HCEC 1CT (cell line): ENCODE measurements at places on chromosomes 16 and 17.
A peak's percentile ranks its signal among the peaks of the same experiment; 100 is the strongest.

DNA sequence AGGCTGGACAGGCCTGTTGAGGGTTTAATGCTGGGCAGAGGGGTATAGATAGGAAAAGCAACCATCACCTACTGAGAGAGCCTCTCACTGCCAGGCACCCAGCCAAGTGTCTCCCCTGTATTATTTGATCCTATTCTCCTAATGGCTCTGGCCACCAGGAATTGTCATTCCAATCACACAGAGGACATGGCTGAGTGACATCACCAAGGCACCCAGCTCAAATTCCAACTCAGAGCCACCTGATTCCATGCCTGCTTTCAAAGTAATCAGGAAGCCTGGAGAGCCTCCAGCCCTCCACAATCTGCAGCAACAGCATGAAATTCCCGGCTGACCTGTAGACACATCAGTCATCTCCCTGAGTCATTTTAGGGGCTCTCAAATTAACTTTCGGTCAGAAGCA lies 368.9 kb upstream of the C16orf82 start:
- DNase-seq = no peak

DNA sequence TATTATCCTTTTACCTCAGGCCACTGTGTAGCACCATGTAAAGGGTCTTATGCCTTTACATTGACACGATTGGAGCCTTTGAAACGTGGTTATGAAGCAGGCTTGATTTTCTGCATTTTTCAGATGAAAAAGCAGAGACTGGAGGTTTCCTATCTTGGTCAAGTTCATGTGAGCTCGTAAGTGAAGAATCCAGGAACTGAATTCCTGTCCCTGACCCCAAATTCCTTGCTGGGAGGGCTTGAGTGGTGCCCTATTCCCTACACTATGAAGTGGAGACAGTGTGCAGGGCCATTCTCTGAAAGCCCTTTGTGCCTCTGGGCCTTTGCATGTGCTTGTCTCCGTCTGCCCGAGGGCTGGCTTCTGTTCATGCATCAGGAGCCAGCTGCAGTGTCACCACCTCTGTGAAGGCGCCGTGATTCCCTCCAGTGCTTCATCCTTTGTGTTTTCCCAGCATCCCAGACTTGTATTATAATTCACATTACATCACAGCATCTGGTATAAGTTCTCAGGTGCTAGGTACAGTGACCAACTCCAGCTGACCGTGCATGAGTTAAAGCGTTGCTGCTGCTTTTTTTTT lies 181.1 kb downstream of the SNX29 start:
- peak; percentile 67 for DNase-seq

- DNase-seq = no peak
These were observed 74.1 kb downstream of the SOCS1 start for GRCh38 chr16:11181899-11182279.

DNA sequence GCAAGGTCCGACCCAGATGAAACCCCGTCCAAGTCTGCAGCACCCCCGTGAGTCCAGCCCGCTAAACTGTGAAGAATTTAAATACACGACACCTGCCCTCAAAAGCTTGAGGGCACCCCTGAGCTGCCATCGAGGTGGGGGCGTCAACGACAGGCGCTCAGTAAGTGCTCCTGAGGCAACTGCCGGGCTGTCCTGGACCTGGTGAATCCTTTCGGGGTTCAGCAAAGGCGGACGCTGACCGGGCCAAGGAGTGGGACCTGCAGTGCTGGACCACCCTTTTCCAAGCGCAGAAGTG lies 512 bp upstream of the ENDOV start:
- no peak for DNase-seq

DNA sequence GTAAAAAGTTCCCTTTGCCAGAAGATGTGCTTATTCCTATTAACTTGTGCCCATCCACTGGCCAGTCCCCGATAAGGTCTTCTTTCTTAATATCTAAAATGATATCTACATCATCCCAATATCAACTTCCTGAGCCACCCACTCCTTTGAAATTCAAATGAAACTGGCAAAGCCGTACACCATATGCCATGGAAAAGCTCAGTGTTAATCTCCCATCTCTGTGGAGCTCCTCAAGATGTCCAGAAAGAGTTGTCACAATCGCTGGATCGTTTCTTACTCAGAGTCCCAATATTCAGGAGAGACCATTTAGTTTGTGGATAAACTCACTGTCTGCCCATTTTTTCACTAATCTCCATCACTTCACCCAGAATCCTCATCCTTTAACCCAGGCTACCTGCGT lies 420.7 kb downstream of the NPIPA8 start:
- DNase-seq = no peak

GRCh38 chr17:6041246-6041645 lies 28.9 kb upstream of the WSCD1 start:
- no peak for DNase-seq

DNA sequence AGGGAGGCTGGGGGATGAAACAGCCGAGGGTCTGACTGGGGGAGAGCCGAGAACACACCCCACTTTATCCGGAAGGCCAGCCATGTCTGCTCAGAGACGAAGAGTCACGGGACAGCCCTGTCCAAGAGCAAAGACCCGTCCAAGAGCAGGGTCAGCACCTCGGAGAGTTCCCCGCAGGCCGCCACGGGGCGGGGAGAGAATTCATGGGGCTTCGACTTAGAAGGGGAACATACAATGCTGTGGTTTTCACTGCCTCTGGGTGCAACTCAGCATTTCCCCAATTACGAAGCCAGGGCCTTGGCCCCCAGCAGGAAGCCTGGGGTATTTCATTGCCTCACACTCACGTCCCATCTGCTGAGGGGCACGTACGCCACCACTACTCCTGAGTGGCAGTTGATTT lies 59.3 kb downstream of the JPH3 start:
- DNase-seq = peak; percentile 12

DNA sequence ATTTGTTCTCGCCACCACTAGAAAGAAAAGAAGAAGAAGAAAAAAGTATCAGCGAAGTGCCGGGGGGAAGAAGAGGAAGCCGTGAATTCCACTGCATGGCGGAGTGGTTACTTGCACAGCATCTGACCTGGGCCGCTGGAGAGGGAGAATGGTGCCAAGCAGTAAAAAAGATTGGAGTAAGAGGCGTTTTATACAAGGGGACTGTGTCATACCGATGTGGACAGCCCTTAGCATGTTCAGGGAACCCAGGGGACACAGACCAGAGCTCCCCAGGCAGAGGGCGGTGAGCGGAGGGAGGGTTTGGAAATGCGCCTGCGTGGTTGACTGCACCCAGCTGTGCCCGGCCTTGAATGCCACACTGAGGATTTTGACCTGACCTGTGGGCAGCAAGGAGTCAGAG lies 52.8 kb downstream of the PLXDC1 start:
- no peak for DNase-seq

DNA sequence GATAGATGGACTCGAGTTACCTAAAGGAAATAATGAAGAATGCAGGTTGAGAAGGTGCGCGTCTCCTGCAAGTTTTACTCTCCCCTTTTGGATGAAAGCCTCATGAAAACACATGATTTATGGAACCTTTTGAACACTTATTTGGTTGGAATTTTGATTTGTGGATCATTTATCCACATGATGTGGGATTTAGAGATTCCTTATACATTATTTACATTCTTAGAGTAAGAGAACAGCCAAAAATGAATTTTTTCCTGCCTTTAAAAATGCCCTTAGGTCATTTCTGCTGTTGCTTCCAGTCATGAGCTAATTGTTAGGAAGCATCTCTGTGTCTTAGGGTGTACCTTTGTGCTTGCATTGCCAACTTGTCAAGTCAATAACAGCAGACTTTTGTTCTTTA lies 99.9 kb downstream of the RPTOR start:
- no peak for DNase-seq

DNA sequence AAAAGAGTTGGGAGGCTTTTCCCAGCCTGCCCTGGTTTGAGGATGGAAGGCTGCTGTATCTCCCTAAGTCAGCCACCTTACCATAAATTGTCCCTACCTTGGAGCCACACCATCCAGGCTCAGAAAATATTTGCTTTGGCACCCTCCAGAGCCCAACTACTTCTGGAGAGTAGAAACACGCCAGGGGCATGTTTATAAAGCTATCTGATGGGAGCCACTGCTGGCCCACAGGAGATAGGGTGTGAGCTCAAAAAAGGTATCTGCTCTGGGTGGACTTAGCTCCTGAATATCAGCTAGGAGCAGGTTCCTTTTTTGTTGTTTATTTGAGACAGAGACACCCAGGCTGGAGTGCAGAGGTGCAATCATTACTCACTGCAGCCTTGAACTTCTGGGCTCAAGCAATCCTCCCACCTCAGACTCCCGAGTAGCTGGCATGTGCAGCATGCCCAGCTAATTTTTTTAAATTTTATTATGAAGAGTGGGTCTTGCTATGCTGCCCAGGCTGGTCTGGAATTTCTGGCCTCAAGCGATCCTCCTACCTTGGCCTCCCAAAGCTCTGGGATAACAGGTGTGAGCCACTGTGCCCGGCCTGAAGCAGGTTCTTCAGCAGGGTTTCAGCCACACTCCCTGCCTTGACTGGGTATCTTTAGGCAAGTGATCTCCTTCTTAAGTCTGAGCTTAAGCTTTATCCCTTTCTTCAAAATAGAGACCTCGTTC lies 147.1 kb downstream of the SALL1 start:
- DNase-seq = no peak

GRCh38 chr17:13016881-13017654 lies 759 bp downstream of the ELAC2 start:
- peak; percentile 45 for DNase-seq

DNA sequence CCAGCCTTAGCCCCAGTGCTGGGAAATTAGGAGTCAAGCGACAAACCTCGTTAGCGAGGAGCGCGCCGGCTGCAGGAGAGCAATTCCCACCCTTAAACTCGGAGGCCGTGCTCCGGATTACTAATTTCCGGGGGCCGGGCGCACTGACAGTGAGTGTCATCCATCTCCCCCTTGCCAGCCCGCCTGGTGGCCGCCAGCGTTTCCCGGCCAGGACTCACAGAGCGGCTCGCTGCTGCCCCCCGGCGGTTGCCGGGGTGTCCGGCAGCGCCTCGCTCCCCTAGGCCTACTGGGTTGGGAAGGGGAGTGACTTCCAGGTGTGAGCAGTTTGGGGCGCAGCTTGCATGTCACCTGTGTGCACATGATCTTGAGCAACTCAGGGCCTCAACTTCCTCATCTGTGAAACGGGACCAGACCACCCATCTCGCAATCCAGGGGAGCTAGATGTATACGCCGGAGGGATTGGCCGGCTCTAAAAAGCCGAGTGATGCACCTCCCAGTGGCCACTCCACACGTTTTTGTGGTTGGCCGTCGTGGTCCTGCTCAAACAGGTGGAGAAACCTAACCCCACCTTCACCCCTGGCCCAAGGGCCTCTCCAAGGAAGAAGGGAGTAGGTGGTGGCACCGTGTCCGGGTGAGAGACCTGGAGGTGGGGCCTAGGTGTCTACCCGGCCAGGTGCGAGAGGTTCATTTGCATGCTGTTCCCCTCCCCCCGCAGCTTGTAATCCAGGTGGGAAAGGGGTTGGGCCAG lies 2.5 kb upstream of the GSE1 start:
- DNase-seq = peak; percentile 85

DNA sequence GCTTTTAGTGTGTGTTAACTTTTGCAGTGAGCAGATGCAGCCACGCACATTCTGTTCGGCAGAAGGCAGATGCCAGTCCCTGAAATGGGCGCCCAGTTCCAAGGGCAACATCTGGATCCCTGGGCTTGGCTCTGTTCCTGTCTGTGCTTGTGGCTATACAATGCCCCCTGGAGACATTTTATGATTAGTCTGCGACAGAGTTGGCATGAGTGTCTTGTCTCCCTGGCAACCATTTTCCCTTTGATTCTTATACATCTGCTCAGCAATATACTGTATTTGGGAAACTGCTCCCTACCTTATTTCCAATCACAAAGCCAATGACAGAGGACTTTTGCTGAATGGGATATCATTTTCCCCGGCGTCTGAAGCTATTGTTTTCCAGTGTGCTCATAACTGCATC lies 1629.5 kb upstream of the GOT2 start:
- no peak for DNase-seq
